ENCODE measurements at places on chromosomes 6 and 20.

- no peak for DNase-seq
These were observed 12.8 kb upstream of the ZNF831 start for GRCh38 chr20:59150821-59151251.

DNA sequence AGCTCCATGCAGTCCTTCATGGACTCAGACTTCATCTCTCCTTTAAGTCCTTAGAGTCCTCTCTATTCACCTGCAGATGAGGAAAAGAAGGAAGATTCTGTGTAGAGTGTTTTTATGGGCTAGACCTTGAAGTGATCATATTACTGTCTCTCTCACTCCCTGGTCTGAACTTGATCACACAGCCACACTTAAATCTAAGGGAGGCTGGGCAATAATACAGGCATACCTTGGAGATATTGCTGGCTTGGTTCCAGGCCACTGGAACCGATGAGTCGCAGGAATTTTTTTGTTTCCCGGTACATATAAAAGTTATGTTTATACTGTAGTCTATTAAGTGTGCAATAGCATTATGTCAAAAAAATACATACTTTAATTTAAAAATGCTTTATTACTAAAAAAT lies 59.2 kb upstream of the FOXO3 start:
- no peak for DNase-seq

GRCh38 chr20:47682028-47682783 lies 103.1 kb downstream of the SULF2 start:
- no peak for DNase-seq

- no peak for DNase-seq
These were observed 7.3 kb downstream of the FOXP4 start for GRCh38 chr6:41553405-41553999.

DNA sequence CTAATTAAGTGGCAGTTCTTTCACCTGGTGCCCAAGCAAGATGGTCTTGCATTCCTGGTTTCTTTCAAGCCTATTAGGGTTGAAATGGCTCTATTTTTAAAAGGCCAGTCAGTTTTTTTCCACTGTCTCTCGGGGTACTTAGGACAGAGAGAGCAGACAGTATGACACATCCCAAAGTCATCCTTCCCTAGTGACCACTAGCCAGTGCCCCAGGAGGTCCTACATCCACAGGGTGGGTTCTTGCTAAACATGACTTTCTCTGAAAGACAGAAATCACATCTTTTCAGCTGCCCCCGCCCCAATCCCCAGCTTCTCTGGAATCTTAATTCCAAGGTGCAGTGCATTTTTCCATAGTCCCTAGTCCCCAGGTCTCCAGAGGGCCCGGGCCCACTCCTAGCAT lies 192.4 kb downstream of the SLC24A3 start:
- no peak for DNase-seq

GRCh38 chr6:158753811-158754210 lies 65.4 kb downstream of the EZR start:
- DNase-seq = no peak

Data from B cell (primary cell).